ENCODE measurements at places on chromosomes 11 and 22. TPM values are rescaled to one million over a fixed set of nuclear protein-coding genes. Genes with fewer than 3 reads are reported as not detected.

KCTD14 gene
- 2.0 TPM for total RNA-seq

TRIM49D1 gene
- total RNA-seq, result not detected

AGBL2 gene
- total RNA-seq, result not detected

FJX1 gene
- 64.6 TPM for total RNA-seq

BAIAP2L2 gene
- 0.24 TPM for total RNA-seq

KRTAP5-1 gene
- not detected for total RNA-seq

PRSS23 gene
- 282 TPM for total RNA-seq

MB gene
- not detected for total RNA-seq

SLC15A3 gene
- 8.8 TPM for total RNA-seq

TYR gene
- not detected for total RNA-seq

SMC1B gene
- total RNA-seq, result not detected

NCAM1 gene
- total RNA-seq, result 1.8 TPM

BTBD18 gene
- total RNA-seq, result not detected

MORC2 gene
- total RNA-seq, result 20.6 TPM
